Endothelial cell (in vitro differentiated cells): ENCODE measurements at places on chromosomes 3 and 15.

- no peak for DNase-seq
Measured at GRCh38 chr3:139226731-139227130, 117.1 kb upstream of the MRPS22 start.

DNA sequence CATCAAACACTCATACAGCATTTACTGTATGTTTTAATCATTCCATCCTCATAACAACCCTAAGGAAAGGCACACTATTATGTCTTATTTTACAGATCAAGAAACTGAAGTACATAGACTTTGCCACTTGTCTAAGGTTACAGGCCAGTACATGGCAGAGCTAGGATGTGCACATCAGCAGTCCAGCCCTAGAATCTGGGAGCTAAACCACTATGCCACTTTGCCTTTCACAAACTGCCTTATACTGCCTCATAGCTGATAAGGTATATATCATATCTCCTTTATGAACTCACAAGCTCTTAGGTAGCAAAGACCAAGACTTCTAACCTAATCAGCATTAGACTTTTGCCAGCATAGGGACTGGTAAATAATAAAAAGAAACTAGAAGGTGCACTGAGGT, 49.1 kb downstream of the MYO9A start:
- no peak for DNase-seq

DNA sequence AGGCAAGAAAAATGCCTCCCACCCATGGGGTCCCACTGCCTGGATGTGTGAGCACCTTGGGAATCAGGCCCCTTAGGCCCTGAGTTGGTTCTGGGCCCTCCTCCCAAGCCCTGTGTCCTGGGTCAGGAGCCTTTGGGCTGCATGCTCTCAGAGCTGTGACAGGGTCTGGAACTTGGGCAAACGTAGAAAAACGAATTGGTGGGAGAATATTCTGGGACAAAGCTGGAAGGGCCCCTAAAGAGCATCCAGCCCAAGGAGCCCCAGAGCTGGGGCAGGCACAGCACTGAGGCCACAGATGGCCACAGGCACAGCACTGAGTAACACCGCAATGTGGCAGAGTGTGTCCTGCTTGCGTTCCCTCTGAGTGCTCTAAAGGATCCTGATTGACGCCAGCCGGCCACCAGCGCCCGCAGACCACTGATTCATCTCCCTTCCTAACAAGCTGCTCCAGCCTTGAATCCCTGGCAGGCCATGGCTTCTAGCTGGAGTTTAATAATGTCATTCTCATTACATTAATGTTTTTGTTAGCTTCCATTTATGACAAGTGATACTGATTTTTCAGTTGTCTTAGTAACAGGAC, 18.6 kb upstream of the SEC13 start:
- no peak for DNase-seq

DNA sequence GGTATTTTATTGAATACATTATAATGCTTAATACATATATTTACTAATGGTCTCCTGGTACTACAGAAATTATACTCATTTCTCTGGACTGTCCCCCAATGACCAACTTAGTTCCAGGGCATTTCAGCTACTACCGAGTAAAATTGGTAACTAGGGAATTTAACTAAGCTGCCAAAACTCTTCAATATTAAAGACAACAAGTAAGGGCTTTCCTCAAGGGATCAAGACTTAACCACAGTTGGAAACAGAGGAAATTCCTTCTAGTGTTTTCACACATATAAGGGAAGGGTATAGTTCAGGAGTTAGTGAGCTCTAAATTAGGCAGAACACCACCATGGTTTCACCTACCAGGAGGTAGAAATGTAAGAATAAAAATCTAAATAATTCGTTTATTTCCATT, 357.4 kb downstream of the TBL1XR1 start:
- DNase-seq = no peak

DNA sequence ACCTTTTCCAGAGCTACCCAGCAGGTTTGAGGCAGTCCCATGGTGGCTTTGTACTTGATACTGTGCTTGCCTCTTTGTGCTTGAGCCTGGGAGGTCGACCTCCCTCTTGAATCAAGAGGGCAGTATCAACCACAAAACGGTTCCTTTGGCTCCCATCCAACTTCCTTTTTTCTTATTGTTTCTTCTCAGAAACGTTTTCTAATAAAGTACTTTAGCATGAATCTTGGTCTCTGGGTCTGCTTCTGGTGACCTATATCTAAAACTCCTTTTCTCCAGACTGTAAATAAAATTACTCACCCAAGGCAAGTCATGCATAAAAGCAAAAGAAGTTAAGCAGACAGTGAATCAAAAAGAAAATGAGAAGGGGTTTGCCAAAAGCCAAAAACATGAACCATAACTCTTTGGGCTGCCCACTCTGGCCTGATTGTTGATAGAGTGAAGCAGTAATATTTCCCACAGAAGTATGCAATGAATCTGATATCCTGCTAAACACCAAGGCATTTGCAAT, 112.2 kb upstream of the SLC4A7 start:
- DNase-seq = no peak
